ENCODE measurements at places on chromosomes 4 and X. TPM values are rescaled to one million over a fixed set of nuclear protein-coding genes. Genes with fewer than 3 reads are reported as not detected.

DNA sequence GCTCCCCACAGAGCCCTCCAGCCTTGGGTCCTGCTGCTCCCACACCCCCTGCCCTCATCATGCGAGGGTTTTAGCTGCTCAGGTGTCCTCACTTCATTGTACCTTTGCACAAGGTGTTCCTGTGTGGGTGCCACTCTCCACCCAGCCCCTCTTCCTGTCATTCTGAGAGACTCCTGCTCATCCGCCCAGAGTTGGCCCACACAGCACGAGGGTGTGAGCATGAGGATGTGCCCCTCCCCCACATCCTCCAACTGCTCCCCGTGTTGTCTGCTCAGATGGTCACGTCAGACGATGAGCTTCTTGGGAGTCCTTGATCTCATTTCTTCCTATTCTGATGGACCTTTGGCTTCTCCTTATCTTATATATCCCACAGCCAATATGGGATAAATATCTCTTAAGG lies 53.2 kb downstream of the HTT-AS start:
- no peak for DNase-seq
- no peaks in the 10 kb centered on the region for H3K36me3 ChIP-seq
- no peak overlapping the region for H3K4me3 ChIP-seq

DNA sequence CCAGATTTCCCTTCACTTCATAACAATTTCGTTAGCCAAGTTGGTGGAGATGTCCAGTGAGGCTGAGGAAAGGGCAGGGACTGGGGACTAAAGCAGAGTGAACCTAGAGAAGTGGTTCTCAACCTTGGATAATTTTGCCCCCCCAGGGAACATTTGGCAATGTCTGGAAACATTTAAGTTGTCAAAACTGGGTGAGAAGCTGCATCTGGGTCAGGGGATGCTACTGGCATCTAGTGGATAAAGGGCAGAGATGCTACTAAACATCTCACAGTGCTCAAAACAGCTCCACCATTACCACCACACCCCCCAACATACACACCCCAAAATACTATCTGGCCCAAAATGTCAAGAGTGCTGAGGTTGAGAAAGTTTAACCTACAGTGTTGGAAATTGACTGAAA lies 32.0 kb upstream of the FGF16 start:
- DNase-seq = peak; percentile 15
- H3K4me1 ChIP-seq = no peaks in the 10 kb centered on the region
- H3K4me3 ChIP-seq = no peak overlapping the region

DNA sequence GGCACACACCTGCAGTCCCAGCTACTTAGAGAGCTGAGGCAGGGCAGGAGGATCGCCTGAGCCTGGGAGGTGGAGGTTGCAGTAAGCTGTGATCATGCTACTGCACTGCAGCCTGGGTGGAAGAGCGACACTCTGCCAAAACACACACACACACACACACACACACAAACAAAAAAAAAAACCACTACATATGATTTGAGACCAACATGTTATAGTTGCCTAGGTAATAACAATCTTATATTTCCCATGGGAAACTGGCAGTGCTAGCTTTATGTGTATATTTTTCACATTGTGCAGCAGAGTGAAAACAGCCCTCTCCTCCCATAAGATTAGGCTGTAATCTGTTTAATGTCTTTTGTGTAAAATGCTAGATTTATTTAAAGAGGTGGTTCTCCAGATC lies 3.1 kb upstream of the FAM241A start:
- peaks cover 17% of the 10 kb centered on the region for H3K27me3 ChIP-seq
- no peak overlapping the region for H3K4me3 ChIP-seq
- no peak for DNase-seq
- H3K36me3 ChIP-seq = no peaks in the 10 kb centered on the region
- H3K4me1 ChIP-seq = no peaks in the 10 kb centered on the region

GRCh38 chrX:101958139-101958538 lies 26.3 kb upstream of the ZMAT1 start:
- H3K36me3 ChIP-seq = no peaks in the 10 kb centered on the region
- H3K4me3 ChIP-seq = no peak overlapping the region
- no peaks in the 10 kb centered on the region for H3K4me1 ChIP-seq
- H3K27me3 ChIP-seq = no peaks in the 10 kb centered on the region

DNA sequence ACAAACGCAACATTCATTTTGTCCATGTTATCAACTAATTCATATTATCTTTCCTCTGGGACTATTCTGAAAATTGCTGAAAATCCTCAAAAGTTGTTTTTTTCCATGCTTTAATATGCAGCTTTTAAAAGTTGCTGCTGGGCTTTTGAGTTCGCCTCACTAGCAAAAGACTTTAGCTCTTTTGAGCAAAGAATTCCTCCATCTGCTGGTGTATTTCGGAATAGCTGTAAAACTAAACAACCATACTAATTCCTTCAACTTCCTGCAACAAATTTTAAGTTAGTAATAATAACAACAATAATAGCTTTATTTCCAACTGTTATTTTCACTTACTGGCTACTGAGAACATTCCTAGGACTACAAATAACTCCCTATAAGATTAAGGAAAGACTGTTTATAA lies 124.5 kb upstream of the PLAC1 start:
- DNase-seq = peak; percentile 19
- no peak overlapping the region for H3K27ac ChIP-seq
- peaks cover 9% of the 10 kb centered on the region for H3K36me3 ChIP-seq
- no peaks in the 10 kb centered on the region for H3K27me3 ChIP-seq
- H3K4me1 ChIP-seq = no peaks in the 10 kb centered on the region
- H3K4me3 ChIP-seq = no peak overlapping the region

DNA sequence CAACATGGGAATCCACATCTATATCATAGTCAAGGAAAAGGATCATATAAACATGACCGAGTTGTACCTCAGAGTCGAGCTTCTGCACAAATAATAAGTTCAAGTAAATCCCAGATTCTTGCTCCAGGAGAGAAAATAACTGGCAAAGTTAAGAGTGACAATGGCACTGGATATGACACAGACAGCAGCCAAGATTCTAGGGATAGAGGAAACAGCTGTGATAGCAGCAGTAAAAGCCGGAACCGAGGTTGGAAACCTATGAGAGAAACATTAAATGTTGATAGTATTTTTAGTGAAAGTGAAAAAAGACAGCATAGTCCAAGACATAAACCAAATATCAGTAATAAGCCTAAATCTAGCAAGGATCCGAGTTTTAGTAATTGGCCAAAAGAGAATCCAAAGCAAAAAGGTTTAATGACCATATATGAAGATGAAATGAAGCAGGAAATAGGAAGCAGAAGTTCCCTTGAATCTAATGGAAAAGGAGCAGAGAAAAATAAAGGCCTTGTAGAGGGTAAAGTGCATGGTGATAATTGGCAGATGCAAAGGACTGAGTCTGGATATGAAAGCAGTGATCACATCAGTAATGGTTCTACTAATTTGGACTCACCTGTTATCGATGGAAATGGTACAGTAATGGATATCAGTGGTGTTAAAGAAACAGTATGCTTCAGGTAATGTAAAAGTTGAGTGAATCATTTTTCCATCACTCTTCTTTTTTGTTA lies 50.4 kb downstream of the FABP2 start:
- no peaks in the 10 kb centered on the region for H3K27me3 ChIP-seq
- H3K4me1 ChIP-seq = no peaks in the 10 kb centered on the region
- no peak for DNase-seq
- H3K27ac ChIP-seq = no peak overlapping the region
- H3K36me3 ChIP-seq = no peaks in the 10 kb centered on the region

DNA sequence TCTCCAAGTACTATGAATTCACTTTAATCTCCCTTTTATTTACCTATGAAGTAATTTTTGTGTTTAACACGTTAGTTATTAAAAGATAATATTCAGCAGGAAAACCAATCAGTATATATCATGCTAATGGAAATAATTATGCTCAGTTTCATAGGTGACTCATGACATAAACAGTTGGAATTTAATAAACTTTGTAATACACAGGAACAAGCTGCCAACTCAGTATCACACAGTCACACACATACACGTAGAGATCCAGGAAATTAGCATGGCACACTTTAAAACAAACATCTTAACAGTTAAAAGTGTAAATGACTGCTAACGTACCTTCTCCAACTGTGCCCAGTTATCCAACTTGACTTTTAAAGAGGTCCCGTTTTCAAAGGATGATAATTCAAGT lies 2.3 kb downstream of the SPATA4 start:
- no peak for DNase-seq
- H3K4me1 ChIP-seq = no peaks in the 10 kb centered on the region
- no peaks in the 10 kb centered on the region for H3K36me3 ChIP-seq
- H3K4me3 ChIP-seq = no peak overlapping the region
- no peak overlapping the region for H3K27ac ChIP-seq

GRCh38 chrX:10495677-10496076 lies 124.7 kb downstream of the MID1 start:
- no peak for DNase-seq
- H3K4me3 ChIP-seq = no peak overlapping the region
- no peaks in the 10 kb centered on the region for H3K36me3 ChIP-seq
- H3K27me3 ChIP-seq = no peaks in the 10 kb centered on the region
- no peaks in the 10 kb centered on the region for H3K4me1 ChIP-seq

GRCh38 chr4:126548890-126549289 lies 1083.9 kb upstream of the INTU start:
- no peaks in the 10 kb centered on the region for H3K36me3 ChIP-seq
- no peak overlapping the region for H3K4me3 ChIP-seq
- H3K27me3 ChIP-seq = no peaks in the 10 kb centered on the region
- H3K27ac ChIP-seq = no peak overlapping the region
- peaks cover 6% of the 10 kb centered on the region for H3K4me1 ChIP-seq

- no peak for DNase-seq
- peak overlapping the region; percentile 88 for H3K27ac ChIP-seq
- H3K4me3 ChIP-seq = peak overlapping the region; percentile 76
- no peaks in the 10 kb centered on the region for H3K27me3 ChIP-seq
- no peaks in the 10 kb centered on the region for H3K4me1 ChIP-seq
Measured at GRCh38 chrX:53685711-53686110, 808 bp downstream of the HUWE1 start.

DNA sequence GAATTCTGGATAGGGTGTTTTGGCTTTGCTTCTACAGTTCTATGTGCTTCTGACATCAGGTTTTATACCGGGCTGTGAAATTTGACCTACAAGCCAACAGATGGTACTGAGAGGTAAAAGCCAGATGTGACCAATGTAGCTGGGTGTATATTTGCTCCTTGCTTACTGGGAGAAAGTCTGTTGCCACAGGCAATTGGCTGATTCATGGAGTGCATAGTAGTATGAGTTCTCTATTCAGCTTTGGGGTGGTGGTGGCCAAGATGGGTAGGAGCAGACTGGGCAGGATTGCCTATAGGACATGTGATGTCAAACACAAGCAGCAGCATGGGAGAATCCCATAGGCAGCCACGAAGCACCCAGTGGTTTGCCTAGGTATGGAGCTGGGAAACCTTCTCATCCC lies 1827.0 kb downstream of the C4orf33 start:
- no peaks in the 10 kb centered on the region for H3K4me1 ChIP-seq
- no peaks in the 10 kb centered on the region for H3K36me3 ChIP-seq
- H3K27ac ChIP-seq = no peak overlapping the region
- no peak overlapping the region for H3K4me3 ChIP-seq

DNA sequence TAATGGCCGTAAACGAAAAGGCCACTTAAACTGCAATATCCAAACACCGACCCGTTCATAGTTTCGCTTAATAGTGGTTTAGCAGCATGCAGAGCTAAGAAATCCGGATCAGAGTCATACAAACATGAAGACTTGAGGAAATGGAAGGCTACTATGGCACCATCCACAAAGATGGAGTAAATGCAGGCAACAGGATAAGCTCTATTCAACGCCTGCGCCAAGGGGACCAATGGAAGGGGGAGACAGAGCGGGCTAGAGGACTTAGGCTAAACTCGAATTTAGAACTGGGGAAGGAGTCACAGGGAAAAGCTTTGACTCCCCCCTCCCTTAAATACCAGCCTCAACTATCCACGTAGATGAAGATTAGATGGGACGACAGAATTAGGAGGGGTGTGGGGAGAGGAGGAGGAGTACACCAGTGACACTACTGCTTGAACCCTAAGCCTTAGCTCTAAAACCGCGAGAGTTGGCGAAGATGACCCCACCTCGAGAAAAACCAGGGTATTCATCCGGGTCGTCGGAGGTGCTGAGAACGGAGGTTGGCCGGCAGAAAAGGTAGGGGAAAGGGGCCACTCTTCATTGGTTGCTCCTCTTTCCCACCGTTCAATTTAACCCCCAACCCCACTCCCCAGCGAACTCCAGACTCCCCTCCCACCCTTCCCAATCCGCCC lies 3.5 kb downstream of the HUWE1 start:
- no peaks in the 10 kb centered on the region for H3K4me1 ChIP-seq
- H3K36me3 ChIP-seq = peaks cover 6% of the 10 kb centered on the region
- peak overlapping the region; percentile 95 for H3K27ac ChIP-seq
- peak overlapping the region; percentile 57 for H3K4me3 ChIP-seq

DNA sequence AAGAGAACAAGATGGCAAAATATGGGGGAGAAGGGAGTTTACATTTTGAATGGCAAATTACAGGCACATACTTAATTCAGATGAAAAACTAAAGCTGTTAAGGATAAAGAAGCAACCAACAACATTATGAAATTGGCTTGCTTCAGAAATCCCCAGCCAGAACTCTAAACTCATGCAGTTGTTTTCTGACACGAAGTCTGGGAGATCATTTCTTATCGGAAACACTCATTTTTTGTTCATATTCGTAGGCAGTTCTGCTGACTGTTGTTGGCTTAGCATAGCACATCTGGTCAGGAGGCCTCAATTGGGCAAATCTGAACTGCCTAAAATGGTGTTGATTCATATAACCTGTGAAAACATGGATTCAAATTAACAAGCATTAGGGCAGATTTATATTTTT lies 33.0 kb upstream of the ARHGAP6 start:
- DNase-seq = no peak
- no peak overlapping the region for H3K4me3 ChIP-seq
- no peaks in the 10 kb centered on the region for H3K4me1 ChIP-seq
- H3K27me3 ChIP-seq = no peaks in the 10 kb centered on the region
- H3K27ac ChIP-seq = no peak overlapping the region

- H3K27me3 ChIP-seq = no peaks in the 10 kb centered on the region
- DNase-seq = no peak
- no peak overlapping the region for H3K27ac ChIP-seq
- H3K4me3 ChIP-seq = no peak overlapping the region
Measured at GRCh38 chr4:55330241-55330640, 15.8 kb upstream of the SRD5A3 start.

- no peak for DNase-seq
- H3K4me3 ChIP-seq = no peak overlapping the region
- H3K36me3 ChIP-seq = no peaks in the 10 kb centered on the region
- H3K4me1 ChIP-seq = no peaks in the 10 kb centered on the region
- no peaks in the 10 kb centered on the region for H3K27me3 ChIP-seq
- H3K27ac ChIP-seq = no peak overlapping the region
Measured at GRCh38 chr4:138616775-138617174, 374.6 kb upstream of the SLC7A11 start.

- no peak overlapping the region for H3K27ac ChIP-seq
- H3K4me1 ChIP-seq = peaks cover 3% of the 10 kb centered on the region
- no peak overlapping the region for H3K4me3 ChIP-seq
- no peak for DNase-seq
- no peaks in the 10 kb centered on the region for H3K36me3 ChIP-seq
- H3K27me3 ChIP-seq = peaks cover 84% of the 10 kb centered on the region
Measured at GRCh38 chr4:154487145-154487544, 4.5 kb downstream of the DCHS2 start.

- no peaks in the 10 kb centered on the region for H3K36me3 ChIP-seq
- H3K4me1 ChIP-seq = no peaks in the 10 kb centered on the region
- no peaks in the 10 kb centered on the region for H3K27me3 ChIP-seq
- no peak overlapping the region for H3K27ac ChIP-seq
- no peak for DNase-seq
Measured at GRCh38 chrX:74451450-74452198, 30.3 kb downstream of the SLC16A2 start.

Gene GAGE12G
- not detected for total RNA-seq

Gene ADAMTS3
- 2.0 TPM for total RNA-seq

Gene DGKQ
- total RNA-seq = 16.0 TPM

Gene ERVMER34-1
- 2.0 TPM for total RNA-seq

Gene RPA4
- total RNA-seq = 0.34 TPM

Gene TIGD2
- 28.1 TPM for total RNA-seq

Gene TMEM187
- 2.4 TPM for total RNA-seq

Gene DCHS2
- 0.43 TPM for total RNA-seq

Gene SMR3B
- not detected for total RNA-seq

Gene SPOCK3
- total RNA-seq = 0.21 TPM

All from neural progenitor cell (in vitro differentiated cells).